ENCODE measurements at places on chromosomes 12 and 14. TPM values are rescaled to one million over a fixed set of nuclear protein-coding genes. Genes with fewer than 3 reads are reported as not detected.

GSKIP gene
- 12.6 TPM for total RNA-seq

GRCh38 chr14:36363704-36364103 lies 43.3 kb upstream of the MBIP start:
- H3K27ac ChIP-seq = no peak overlapping the region
- no peak overlapping the region for H3K4me3 ChIP-seq
- DNase-seq = peak; percentile 49
- H3K4me1 ChIP-seq = no peaks in the 10 kb centered on the region
- no peaks in the 10 kb centered on the region for H3K27me3 ChIP-seq

MANSC1 gene
- 23.7 TPM for total RNA-seq

DNA sequence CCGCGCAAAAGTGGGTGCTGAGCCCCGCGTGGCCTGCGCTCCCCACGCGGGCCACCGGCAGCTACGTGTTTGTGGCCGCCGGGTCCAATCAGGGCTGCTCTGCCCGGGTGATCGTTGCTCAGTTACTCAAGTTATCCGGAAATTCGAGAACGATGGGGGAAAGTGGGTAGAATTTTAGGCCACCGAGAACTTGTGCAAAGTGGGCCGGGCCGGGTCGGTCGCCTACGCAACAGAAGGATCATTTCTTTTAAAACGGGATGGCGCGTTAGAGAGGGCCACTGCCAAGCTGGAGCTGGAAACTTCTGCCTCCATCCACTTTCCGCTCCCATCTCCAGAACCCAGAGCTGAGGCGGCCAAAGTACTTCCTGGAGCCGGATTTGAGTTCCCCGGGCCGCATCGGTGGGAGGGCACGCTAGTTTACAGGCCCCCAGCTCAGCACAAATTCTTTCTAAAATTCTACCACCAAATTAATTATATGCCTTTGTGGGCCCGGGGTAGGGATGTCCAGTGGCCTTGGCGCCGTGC lies 3.5 kb downstream of the RFX4 start:
- H3K4me1 ChIP-seq = peaks cover 42% of the 10 kb centered on the region
- H3K4me3 ChIP-seq = no peak overlapping the region
- H3K27ac ChIP-seq = no peak overlapping the region

DNA sequence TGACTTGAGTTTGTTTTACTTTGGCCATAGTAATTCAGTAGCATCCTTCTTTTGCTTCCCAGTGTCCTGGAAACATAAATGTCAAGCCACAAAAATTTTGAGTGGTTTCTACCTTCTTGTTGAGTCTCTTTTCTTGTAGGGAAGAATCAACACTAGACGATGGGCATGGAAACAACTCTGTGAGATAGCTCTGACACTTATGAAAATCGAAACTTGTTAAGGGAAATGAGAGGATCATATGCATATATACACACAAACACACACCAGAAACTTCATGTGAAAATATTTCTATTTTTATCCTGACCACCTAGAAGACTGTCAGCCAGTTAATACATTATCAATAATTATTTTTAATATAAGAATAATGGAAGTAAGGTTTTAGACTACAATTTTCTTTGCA lies 1247.3 kb upstream of the FLRT2 start:
- H3K27me3 ChIP-seq = no peaks in the 10 kb centered on the region
- no peak overlapping the region for H3K27ac ChIP-seq
- no peaks in the 10 kb centered on the region for H3K36me3 ChIP-seq
- no peaks in the 10 kb centered on the region for H3K4me1 ChIP-seq

DNA sequence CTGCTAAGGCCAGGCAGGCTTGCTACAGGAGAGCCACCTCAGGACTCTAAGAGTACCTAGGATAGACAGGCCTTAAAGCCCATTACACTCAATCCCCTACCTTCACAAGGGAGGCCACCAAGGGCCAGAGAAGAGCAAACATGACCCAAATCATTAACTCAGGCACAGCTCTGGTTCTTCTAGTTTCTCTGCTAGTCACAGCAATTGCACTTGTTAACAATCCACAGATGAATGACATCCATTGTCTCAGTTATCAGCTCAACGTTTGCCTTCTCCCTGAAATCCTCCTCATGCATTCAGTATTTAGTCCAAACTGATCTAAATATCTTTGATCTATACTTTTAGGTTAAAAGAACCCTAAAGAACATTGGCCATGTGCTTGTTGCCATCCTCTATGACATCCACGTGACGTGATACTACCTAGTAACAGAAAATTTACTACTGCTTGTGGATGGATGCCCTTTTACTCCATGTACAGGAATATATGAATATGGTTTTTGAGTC lies 164.5 kb downstream of the STXBP6 start:
- no peak for DNase-seq
- no peaks in the 10 kb centered on the region for H3K27me3 ChIP-seq
- no peak overlapping the region for H3K4me3 ChIP-seq
- H3K36me3 ChIP-seq = no peaks in the 10 kb centered on the region

- H3K27me3 ChIP-seq = no peaks in the 10 kb centered on the region
- H3K36me3 ChIP-seq = no peaks in the 10 kb centered on the region
- H3K4me3 ChIP-seq = no peak overlapping the region
- no peaks in the 10 kb centered on the region for H3K4me1 ChIP-seq
- DNase-seq = no peak
- H3K27ac ChIP-seq = no peak overlapping the region
These were observed 279.6 kb upstream of the CCDC196 start for GRCh38 chr14:66206554-66206953.

GRCh38 chr12:132342251-132343227 lies 13.2 kb upstream of the GALNT9 start:
- DNase-seq = no peak
- H3K27ac ChIP-seq = no peak overlapping the region
- H3K4me3 ChIP-seq = no peak overlapping the region

GPD1 gene
- total RNA-seq = 67.0 TPM

PIK3C2G gene
- total RNA-seq = 0.59 TPM

GRCh38 chr12:76135456-76135855 lies 51.0 kb upstream of the NAP1L1 start:
- H3K4me3 ChIP-seq = no peak overlapping the region
- H3K36me3 ChIP-seq = no peaks in the 10 kb centered on the region
- H3K27me3 ChIP-seq = no peaks in the 10 kb centered on the region
- no peak overlapping the region for H3K27ac ChIP-seq
- H3K4me1 ChIP-seq = no peaks in the 10 kb centered on the region
- no peak for DNase-seq

DNA sequence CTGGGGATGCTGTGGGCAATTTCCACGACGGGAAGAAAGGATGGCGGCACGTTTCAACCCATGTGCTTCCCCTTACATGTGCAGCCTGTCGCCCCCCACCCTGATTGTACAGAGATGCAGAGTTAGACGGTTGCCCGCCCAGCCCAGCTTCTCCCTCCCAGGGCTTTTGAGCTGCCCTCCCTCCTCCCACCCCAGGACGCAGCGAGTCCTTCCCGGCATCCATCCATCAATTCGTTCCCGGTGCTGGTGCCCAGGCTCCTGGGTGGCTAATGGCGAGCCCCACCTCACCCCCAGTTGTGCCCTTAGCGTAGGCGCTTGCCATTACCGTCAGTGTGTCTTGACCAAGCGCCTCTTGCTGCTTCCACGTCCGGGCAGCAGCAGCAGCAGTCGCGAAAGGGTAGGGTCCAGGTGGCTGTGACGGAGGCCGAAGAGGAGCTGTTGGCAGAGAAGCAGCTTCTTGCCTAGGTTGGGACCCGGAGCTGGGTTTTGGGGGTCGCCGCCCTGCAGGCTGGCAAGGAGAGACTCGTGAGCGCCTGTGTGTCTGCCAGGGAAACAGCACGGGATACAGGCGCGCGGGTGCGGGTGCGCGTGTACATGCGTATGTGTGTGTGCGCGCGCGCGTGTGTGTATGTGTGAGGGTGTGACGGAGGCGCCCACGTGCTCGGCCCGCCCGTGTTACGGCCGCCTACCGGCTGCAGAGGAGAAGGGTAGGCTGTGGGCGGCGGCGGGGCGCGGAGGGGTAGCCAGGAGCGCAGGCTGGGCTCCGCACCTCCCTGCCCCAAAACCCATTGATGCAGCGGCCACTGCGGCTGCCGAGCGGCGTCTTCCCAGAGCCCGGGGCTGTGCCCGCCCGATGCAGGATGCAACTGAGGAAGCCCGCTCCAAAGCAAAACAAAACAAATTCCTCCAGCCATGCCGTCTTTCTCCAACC lies at the start of gene SLC6A15:
Gene SLC6A15 (minus strand): TSS at position 602 of the 931 bp plus-strand sequence. CDS start 20,679 bp downstream, outside the sequence.
- DNase-seq = peak; percentile 55
- H3K36me3 ChIP-seq = no peaks in the 10 kb centered on the region
- peaks cover 14% of the 10 kb centered on the region for H3K4me1 ChIP-seq
- H3K27me3 ChIP-seq = peaks cover 31% of the 10 kb centered on the region

AKT1 gene
- total RNA-seq = 154 TPM

- no peak overlapping the region for H3K27ac ChIP-seq
- no peaks in the 10 kb centered on the region for H3K27me3 ChIP-seq
These were observed 445.6 kb downstream of the GLT1D1 start for GRCh38 chr12:129298921-129299320.

SOAT2 gene
- not detected for total RNA-seq

DNA sequence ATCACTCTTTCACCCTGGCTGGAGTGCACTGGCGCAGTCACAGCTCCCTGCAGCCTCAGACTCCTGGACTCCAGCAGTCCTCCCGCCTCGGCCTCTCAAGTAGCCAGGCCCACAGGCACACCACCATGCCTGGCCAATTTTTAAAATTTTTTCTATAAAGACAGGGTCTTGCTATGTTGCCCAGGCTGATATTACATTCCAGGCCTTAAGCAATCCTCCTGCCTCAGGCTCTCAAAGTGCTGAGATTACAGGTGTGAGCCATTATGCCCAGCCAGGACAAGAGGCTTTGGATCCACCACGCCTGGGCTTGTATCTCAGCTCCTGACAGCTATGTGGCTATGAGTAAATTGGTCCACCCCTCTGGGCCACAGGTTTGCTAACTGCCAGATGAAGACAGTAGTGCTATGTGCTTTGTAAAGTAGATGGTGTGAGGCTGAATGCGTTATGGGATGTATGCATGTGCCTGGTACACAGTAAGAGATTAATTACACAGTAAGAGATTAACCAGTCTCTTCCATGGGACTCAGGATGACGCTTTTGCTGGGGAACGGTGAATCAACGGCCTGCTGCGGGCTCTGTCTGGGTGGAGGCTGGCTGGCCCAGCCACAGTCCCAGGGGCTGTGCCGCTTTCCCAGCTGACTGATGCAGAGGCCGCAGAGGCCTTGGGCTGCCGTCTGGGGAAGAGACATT lies 53.3 kb upstream of the NCOR2 start:
- no peaks in the 10 kb centered on the region for H3K27me3 ChIP-seq
- peaks cover 32% of the 10 kb centered on the region for H3K4me1 ChIP-seq
- DNase-seq = no peak
- H3K27ac ChIP-seq = peak overlapping the region; percentile 75

PIANP gene
- total RNA-seq = 0.18 TPM

CAPZA3 gene
- not detected for total RNA-seq

- H3K27me3 ChIP-seq = no peaks in the 10 kb centered on the region
- no peak for DNase-seq
- H3K4me3 ChIP-seq = no peak overlapping the region
- H3K4me1 ChIP-seq = no peaks in the 10 kb centered on the region
- no peak overlapping the region for H3K27ac ChIP-seq
These were observed 224.2 kb upstream of the DIO3 start for GRCh38 chr14:101337053-101337452.

GRCh38 chr14:88106377-88106776 lies 101.4 kb downstream of the GPR65 start:
- H3K4me1 ChIP-seq = no peaks in the 10 kb centered on the region
- no peak for DNase-seq
- H3K27ac ChIP-seq = no peak overlapping the region
- no peak overlapping the region for H3K4me3 ChIP-seq

GRCh38 chr12:52151153-52151836 lies 40.5 kb downstream of the KRT80 start:
- peak overlapping the region; percentile 69 for H3K27ac ChIP-seq
- no peaks in the 10 kb centered on the region for H3K36me3 ChIP-seq
- no peak for DNase-seq
- peaks cover 58% of the 10 kb centered on the region for H3K4me1 ChIP-seq

PRH2 gene
- total RNA-seq = not detected

DNA sequence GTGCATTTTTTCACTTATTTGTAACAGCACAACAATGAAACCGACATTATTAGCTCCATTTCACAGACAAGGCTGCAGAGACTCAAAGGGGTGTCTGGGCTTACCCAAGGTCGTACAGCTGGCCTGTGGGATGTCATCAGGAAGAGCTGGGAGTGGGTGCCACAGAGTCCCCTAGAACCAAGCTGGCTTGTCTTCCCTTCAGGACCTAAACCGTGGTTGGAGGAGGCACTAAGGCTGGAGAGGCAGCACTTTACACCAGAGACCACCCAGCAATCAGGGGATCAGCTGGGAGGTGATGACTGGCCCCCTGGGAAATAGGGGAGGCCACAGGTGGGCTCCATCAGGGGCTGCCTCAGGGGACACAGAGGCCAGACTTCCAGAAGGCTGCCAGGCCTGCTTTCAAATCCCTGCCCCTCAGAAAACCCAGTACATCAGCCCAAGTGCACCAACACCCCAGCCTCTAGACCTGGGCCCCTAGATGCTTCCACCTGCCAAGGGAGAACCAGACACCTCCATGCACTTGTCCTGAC lies 28.3 kb downstream of the DIO3 start:
- H3K27ac ChIP-seq = no peak overlapping the region
- DNase-seq = no peak
- H3K27me3 ChIP-seq = no peaks in the 10 kb centered on the region
- H3K4me3 ChIP-seq = no peak overlapping the region

CLEC2D gene
- 13.9 TPM for total RNA-seq

RASAL1 gene
- 0.41 TPM for total RNA-seq

DNA sequence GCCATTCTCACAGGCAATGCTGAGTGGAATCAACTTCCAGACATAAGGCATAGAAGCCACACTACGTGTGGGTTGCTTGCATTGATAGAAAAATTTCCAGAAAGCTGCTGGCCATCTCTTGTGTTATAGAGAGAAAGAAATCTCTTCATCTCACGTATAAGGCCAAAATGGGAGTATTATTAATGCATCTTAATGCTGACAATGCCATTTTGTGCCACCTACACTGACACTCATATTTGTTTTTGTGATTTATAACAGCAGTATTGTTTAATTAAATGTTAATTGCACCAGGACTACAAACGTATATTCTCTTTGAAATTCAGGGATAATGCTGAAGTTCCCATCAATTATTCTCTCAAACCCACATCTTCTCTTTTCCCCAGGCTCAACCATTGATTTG lies 56.1 kb upstream of the TMEM132D start:
- peaks cover 6% of the 10 kb centered on the region for H3K27me3 ChIP-seq
- H3K27ac ChIP-seq = no peak overlapping the region
- no peak for DNase-seq
- H3K36me3 ChIP-seq = no peaks in the 10 kb centered on the region
- no peak overlapping the region for H3K4me3 ChIP-seq
